Astrocyte of the cerebellum (primary cell): ENCODE measurements at places on chromosomes 5 and 9.

DNA sequence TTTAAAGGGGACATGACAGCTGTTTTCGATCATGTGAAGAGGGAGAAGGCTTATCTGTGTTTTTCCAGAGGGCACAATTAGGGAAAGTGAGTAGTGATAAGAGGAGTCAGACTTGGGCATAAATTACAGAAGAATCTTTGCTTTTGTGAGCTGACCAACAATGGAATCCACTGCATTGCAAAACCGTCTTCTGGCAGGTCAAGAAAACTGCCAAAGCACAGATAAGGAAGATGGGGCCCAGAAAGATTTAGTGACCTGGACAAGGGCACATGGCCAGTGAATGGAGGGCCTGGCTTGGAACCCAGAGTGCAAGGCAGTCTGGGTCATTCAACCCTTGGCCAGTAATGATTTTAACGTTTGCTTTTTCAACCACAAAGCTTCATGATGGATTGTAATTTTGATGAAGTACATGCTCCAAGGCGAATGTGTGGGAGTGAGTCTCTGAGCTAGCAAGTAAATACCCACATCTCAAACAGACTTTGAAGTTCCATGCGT is 153.2 kb upstream of the MAST4 start:
- no peak for DNase-seq

- DNase-seq = no peak
Observed at GRCh38 chr5:143297756-143298155, 105.7 kb downstream of the NR3C1 start.

- no peak for DNase-seq
Observed at GRCh38 chr9:88433583-88434255, 45.5 kb downstream of the SPIN1 start.

GRCh38 chr9:89706086-89706485 is 101.3 kb downstream of the GADD45G start:
- DNase-seq = no peak

GRCh38 chr9:36306471-36307306 is 48.4 kb upstream of the GNE start:
- DNase-seq = no peak

DNA sequence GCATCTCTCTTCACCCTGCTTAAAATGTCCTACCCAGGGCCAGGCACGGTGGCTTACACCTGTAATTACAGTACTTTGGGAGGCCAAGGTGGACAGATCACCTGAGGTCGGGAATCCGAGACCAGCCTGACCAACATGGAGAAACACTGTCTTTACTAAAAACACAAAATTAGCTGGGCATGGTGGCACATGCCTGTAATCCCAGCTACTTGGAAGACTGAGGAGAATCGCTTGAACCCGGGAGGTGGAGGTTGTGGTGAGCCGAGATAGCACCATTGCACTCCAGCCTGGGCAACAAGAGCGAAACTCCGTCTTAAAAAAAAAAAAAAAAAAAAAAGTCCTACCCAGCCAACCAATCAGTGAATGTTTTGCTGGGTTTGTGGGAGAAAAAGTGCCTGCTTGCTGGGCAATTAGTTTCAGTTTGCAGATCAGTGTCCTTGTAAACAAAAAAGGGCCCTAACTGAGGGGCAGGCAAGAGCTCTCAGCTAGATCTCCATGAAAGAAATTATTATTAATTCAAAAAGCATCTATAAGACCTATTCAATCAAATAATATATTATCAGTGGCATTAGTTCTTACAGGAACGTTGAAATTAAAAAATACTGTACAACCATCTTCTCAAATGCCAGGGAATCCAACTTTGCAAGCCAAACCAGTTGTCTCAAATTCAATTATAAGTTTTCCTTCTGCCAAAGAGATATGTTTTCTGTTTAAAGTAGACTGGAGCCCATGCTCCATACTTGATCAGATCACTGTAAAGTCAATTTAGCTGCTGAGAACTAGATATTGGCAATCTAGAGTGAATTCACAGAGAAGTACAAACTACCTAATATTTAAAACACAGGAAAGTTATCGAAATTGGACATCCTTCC is 3.9 kb downstream of the MEGF9 start:
- no peak for DNase-seq
